Forelimb muscle (tissue), 1 donor: ENCODE measurements at places on chromosomes 3 and 15. TPM values are rescaled to one million over a fixed set of nuclear protein-coding genes. Genes with fewer than 3 reads are reported as not detected.

LMLN gene
- 3.4 TPM for polyA plus RNA-seq

MYO5A gene
- polyA plus RNA-seq: 5.9 TPM

GRCh38 chr3:8980756-8981257 lies 17.5 kb upstream of the RAD18 start:
- no peak for DNase-seq

- DNase-seq: no peak
Observed at GRCh38 chr15:38005953-38006808, 71.7 kb downstream of the TMCO5A start.

DNA sequence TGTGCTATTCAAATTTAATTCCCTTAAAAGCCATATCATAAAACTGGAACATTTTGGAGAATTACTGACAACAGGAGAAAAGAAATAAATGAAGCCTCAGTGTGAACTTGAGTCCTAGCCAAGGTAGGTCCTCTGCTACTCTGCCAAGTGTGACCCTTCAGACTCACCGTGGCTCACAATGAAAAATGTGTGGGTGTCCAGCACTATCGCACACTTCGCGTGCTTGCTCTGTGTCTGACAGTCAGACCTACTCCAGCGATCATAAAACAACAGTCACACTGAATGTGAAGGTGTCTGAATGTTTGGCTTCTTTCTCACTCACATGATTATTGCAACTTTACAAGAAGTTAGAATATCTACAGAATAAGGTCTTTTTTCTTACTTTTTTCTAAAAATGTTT lies 65.8 kb upstream of the TRA2B start:
- DNase-seq: no peak

VGLL4 gene
- polyA plus RNA-seq: 40.3 TPM

DNA sequence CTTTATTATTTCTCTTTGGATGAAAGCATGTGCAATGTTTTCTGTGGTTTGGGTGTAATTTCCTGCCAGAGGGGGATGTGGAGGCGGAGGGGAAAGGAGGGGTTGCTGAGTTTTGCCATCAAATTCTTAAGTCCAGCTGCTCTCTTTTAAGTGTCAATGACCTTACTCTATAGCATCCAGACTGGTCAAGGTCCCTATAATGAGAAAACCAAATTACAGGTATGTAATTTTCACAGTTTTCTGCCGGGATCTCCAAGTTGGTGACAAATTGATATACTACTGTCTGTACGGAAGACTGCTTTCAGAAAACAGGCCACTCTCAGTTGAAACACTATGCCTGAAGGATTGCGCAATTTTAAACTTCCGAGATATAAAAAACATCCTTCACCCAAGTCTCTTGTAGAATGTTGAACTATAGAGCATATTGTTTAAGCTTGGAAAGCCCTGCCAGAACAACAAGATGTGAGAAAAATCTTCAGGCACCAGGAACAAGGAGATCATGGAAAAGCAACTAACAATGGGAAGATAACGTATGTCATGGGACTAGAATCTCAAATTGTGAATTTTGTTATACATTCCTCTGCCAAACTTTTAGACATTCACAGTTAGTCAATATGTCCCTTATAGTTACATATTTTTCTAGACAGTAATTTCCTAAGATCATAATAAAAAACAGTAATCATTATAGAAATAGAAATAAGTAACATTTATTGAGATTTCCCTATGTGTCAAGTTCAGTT lies 300.7 kb upstream of the SATB1 start:
- DNase-seq: no peak

DNA sequence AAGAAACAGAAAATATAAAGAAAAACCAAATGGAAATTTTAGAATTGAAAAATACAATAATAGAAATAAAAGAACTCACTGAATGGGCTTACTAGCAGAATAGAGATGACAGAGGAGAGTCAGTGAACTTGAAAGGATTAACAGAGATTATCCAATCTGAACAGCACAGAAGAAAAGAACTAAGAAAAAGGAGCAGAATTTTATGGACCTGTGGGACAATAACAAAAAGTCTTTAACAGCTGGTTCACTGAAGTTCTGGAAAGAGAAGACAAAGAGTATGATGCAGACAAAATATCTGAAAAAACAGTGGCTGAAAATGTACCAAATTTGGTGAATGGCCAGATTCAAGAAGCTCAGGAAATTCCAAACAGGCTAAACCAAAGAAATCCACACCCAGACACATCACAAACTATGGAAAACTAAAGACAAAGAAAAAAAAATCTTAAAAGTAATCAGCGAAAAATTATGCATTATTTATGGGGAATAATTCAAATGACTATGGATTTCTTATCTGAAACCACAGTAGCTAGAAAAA lies 9.7 kb upstream of the GNB5 start:
- no peak for DNase-seq
